ENCODE measurements at places on chromosomes 5 and 9.

- no peak for DNase-seq
These were observed 6.2 kb downstream of the MAPKAP1 start for GRCh38 chr9:125700791-125701190.

- no peak for DNase-seq
These were observed 44.5 kb upstream of the NR5A1 start for GRCh38 chr9:124551472-124552272.

DNA sequence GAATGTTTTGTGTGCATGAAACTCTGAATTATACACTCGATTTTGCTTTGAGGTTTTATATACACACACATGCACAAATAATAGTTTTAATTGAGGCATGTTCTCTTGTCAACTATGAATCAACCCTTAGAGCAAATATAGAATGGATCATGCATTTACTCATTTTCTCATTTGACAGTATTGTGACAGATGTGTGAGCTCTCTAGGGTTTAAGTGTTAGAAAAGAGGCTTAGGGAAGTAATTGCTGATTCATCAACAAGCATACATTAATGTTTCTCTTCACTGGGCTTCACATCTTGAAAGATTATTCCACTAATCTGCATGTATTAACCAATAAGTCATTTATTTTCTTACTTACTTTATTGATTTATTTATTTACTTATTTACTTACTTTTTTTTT lies 1356.8 kb upstream of the ACO1 start:
- no peak for DNase-seq

GRCh38 chr9:105511446-105511845 lies 46.5 kb upstream of the FKTN start:
- DNase-seq, result no peak

DNA sequence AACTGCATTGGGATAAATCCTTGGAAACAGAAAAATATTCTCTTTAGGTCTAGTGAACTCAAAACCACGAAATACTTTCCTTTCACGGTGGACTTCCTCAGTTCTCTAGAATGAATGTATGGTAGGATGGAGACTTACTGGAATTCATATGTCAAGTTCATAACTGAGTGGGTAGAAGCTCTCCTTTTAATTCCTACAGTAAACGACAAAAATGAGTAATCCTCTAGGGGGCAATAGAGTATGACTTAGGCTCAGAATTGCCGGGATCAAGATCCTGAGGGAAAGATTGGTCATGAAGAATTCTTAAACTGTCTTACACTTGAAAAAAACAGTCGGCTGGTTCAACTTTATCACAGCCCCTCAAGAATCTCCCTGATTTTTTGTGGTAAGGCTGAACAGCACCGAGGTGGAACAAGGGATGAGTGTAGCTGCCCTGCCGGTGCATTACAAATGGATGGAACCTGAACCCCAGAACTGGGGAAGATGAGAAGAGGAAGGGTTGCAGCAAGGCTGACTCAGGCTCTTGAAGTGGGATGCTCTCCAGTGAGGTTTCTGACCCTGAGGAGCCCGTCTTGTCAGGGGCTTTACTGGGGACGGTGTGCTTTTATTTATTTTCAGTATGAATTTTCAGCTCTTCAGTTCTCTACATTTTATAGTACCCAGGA lies 14.0 kb upstream of the LOX start:
- no peak for DNase-seq

GRCh38 chr9:87803623-87804345 lies 77.9 kb downstream of the CTSL start:
- DNase-seq, result no peak

GRCh38 chr5:169164481-169164925 lies 136.4 kb downstream of the SLIT3 start:
- DNase-seq, result no peak

DNA sequence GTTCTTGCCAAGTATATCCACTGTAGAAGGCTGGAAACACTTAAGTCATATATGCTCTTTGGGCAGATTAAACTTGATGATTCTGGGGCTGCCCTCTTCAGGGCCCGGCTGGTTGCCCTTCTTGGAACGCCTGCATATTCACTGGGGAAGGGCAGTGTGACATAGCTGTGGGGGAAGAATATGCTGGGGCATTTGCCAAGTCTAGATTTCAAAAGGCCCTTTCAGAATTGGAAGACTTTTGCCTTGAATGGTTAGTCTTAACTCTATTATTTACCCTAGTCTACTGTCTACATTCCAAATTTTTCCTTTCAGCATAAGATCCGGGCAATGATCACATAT lies 161.2 kb upstream of the PITX1 start:
- DNase-seq, result no peak

GRCh38 chr5:17216974-17217492 lies 398 bp upstream of the BASP1 start:
- DNase-seq, result no peak

DNA sequence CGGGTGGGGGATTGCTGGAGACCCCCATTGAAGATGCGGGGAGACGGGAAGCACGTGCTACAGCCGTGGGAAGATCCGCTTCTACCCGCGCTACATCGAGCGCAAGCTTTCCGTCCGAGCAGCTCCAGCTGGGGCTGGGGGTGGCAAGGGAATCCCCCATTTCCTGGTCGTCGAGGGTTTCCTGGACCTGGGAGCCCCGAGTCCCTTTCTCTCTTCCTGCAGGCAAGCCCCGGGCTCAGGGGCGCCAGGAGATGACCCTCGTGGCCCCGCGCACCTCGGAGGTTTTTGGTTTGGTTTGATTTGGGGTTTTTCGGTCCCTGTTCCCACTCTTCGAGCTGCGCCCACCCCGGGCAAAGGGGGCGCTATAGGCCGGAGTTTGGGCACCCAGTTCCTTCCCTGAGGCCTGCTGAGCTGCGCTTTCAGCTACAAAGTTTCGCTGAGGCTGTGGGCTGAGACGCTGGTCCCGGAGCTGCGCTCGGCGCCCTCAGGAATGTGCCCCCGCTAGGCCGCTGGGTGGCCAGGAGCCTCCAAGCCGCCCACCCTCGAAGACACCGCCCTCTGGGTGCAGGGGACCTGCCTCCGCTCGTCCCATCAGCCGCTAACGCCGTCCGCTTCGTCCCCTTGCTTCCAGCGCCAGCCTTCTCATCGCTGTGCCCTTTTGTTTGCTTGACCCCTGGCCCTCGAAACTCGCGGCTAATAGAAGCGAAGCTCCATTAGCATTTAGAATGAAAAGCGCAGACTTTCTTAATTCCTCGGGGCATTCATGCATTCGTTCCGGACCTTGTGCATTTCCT lies 2.9 kb downstream of the NR4A3 start:
- no peak for DNase-seq

DNA sequence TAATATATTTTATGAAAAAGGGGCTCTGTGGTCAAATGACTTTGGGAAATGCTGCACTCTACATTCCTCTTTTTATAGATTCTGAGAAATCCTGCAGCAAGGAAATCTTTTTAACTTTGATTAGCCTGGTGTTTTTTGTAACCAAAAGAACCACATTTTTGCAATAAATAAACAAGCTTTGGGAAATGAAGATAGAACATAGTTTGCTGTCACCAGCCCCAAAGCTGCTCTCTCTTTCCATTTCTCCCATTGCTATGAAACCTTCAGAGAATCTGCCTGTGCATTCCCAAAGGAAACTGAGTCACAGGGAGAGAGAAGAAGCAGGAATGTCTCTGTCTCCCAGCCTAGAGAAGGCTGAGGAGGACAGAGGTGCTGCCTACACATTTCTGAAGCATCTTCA lies 59.0 kb downstream of the COL15A1 start:
- no peak for DNase-seq
